ENCODE measurements at places on chromosomes 5 and 9.

DNA sequence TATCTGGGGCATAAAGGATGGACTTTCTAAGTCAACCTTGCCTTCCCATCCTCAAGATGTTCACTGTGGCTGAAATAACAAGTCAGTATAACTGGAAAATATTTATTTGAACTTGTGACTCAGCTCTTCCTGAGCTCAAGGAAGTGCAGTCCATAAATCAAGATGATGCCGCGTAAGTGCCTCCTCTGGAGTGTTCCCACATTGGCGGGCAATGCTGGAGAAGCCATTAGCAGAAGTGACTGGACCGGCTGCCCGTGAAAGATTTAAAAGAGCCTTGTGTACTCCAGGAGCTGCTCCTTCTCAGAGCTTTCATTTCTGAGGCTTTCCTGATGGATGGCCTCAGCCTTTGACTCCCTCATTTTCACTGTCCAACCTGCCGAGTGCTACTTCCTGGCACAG is 17.4 kb downstream of the TMOD1 start:
- no peak for DNase-seq

DNA sequence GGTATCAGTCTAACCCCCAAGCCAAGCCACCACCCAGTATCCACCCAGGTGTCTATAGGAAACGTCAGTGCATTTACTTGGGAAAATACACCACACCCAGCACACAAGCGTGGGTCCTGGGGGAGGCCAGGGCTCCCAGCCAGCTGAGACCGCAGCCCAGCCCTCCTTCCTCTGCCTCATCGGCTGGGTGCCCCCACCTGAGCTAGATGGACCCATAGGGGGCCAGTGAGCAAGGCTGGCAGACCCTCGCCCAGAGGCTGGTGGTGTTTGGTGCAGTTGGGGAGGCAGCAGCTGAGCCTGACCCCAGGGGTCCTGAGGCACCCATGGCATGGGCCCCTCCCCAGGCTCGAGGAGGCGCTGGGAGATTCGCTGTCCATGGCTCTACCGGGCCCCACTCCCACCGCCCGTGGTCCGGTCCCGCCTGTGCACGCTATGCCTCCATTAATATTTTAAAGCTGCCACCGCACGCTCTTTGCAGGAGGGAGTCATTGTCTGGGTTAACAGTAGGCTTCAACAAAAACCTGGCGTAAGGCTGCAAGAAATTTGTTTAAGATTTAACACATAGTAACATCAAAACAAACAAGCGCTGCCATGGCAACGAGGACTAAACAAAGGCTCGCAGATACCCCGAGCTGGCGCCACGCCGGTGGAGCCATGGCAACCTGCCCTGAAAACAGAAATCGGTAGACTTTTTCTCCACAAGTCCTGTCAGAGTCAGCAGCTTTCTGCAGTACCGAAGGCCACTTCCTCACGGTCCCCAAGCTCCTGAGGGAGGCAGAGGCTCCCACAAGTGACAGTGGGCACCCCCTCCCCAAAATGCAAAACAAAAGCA is 20.6 kb downstream of the TPPP start:
- peak; percentile 79 for DNase-seq

- peak; percentile 26 for DNase-seq
These were observed 707 bp downstream of the GTF3C5 start for GRCh38 chr9:133031496-133031911.

GRCh38 chr5:7668627-7669026 is 182.3 kb downstream of the CFAP90 start:
- DNase-seq = no peak

Data from mammary epithelial cell (primary cell).